Nephron progenitor cell (in vitro differentiated cells): ENCODE measurements at places on chromosomes 3 and 15.

GRCh38 chr15:68629519-68630210 lies 50.9 kb downstream of the CORO2B start:
- peaks cover 22% of the 10 kb centered on the region for H3K4me1 ChIP-seq
- H3K36me3 ChIP-seq: no peaks in the 10 kb centered on the region
- no peak overlapping the region for H3K27ac ChIP-seq
- no peak overlapping the region for H3K4me3 ChIP-seq

DNA sequence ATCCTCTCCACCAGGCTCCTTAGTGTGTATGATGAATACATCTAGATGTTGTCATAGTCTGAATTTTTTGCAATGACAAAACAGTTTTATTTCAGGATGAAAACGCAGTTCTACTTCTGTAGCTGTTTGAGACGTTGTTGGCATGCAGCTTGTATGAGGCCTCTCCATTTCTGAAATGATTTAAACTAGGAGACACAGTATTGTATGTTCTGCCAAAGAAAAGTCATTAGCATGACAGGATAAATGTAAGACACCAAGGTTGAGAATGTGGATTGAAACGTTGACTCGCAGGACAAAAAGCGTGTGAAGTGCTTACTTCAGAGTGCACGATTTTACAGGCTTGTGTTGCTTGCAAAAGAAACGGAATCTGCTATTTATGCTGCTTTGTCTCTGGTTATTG lies 35.3 kb downstream of the ABHD17C start:
- no peak for DNase-seq
- no peak overlapping the region for H3K27ac ChIP-seq
- H3K4me3 ChIP-seq: no peak overlapping the region
- peaks cover 19% of the 10 kb centered on the region for H3K36me3 ChIP-seq

DNA sequence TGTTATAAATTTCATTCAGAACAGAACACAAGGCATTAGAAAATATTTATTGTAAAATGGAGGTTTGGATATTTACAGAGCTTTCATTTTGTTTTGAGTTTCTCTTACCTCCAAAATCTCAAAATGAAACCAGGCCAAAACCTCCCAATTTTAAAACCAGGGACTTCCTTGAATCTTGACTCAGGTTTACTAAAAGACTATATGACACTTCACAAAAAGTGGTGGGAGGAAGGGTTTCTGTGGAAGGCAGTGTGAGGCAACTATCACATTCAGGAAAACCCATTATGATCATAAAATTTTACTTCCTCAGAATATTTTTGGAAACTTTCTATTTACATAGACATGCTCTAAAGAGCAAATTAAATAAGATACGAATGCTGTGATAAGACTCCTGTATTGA lies 205.8 kb upstream of the EOMES start:
- H3K4me3 ChIP-seq: no peak overlapping the region
- H3K27ac ChIP-seq: no peak overlapping the region
- H3K36me3 ChIP-seq: no peaks in the 10 kb centered on the region
- no peaks in the 10 kb centered on the region for H3K27me3 ChIP-seq

DNA sequence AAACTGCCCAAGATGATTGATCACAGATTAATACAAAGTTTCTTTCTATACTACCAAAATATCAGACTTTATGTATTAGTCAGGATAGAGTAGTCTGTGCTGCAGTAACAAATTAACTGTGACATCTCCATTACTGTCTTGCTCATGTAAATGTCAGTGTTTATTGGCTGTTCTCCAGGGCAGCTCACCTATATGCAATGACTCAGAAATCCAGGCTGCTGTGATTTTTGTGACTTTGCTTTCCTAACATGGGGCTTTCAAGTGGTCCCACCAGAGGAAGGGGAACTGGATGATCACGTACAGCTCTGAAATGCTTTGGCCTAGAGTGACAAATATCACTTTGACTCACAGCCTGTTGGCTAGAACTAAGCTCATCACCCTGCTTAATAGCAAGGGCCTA lies 12.9 kb downstream of the PLS1 start:
- H3K4me1 ChIP-seq: no peaks in the 10 kb centered on the region
- H3K36me3 ChIP-seq: no peaks in the 10 kb centered on the region
- no peak overlapping the region for H3K27ac ChIP-seq
- H3K4me3 ChIP-seq: no peak overlapping the region

GRCh38 chr3:123349201-123349535 lies 99.7 kb downstream of the ADCY5 start:
- peaks cover 29% of the 10 kb centered on the region for H3K27me3 ChIP-seq
- H3K27ac ChIP-seq: no peak overlapping the region
- H3K36me3 ChIP-seq: peaks cover 1% of the 10 kb centered on the region

GRCh38 chr3:147371140-147371539 lies 35.2 kb downstream of the ZIC4 start:
- peaks cover 98% of the 10 kb centered on the region for H3K27me3 ChIP-seq
- no peak overlapping the region for H3K4me3 ChIP-seq
- no peaks in the 10 kb centered on the region for H3K36me3 ChIP-seq
- DNase-seq: no peak

DNA sequence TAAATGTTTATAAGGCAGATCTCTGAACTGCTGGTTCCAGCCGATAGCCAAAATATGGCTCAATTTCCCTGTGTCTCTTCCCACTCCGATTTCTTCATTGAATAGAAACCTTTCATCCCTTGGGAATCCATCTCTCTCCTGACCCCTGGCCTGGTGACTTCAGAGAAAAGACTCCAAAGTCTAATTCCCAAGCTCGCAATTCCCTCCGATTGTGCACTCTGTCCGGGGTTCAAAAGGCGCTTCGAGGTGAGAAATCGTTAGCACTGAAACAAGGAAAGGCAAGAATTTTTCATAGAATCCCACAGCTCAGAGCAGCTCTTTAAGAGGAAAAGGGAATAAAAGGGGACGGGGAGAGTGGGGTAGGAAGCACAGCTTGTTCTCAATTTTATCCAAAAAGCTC lies 18.4 kb upstream of the RAD18 start:
- H3K36me3 ChIP-seq: no peaks in the 10 kb centered on the region
- H3K27me3 ChIP-seq: peaks cover 21% of the 10 kb centered on the region
- no peak for DNase-seq
- H3K4me1 ChIP-seq: peaks cover 47% of the 10 kb centered on the region

- H3K4me1 ChIP-seq: peaks cover 35% of the 10 kb centered on the region
- peak within 1 kb of the TSS; percentile 91 for H3K4me3 ChIP-seq
- H3K36me3 ChIP-seq: no peaks in the 10 kb centered on the region
- peak within 1 kb of the TSS; percentile 92 for H3K27ac ChIP-seq
- DNase-seq: peak; percentile 83
- H3K27me3 ChIP-seq: no peaks in the 10 kb centered on the region
These were observed at the start of gene ROBO2 for GRCh38 chr3:77039606-77040171. TSS of gene ROBO2 (plus strand) at chr3:77040099. CDS start at chr3:77040786, 687 bp downstream.

DNA sequence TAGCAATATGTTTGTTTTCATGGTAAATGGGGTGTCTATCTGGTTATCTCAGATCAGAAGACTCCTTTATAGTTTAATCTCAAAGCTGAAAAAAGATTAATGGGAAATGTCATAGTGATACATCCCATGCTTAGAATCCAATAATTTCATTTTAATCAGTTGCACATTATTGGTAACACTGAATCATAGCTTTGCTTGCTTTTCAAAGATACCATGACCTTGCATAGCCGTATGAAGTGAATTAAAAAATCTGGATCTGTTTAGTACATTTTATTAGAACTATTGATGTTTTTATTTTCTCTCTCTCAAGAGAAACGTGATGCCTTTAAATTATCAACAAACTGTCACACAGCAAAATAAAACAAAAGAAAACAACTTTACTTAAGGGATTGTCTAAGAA lies 506.7 kb upstream of the SGO1 start:
- H3K4me1 ChIP-seq: no peaks in the 10 kb centered on the region
- no peak overlapping the region for H3K27ac ChIP-seq
- no peak for DNase-seq
- peaks cover 3% of the 10 kb centered on the region for H3K36me3 ChIP-seq
- H3K27me3 ChIP-seq: no peaks in the 10 kb centered on the region

DNA sequence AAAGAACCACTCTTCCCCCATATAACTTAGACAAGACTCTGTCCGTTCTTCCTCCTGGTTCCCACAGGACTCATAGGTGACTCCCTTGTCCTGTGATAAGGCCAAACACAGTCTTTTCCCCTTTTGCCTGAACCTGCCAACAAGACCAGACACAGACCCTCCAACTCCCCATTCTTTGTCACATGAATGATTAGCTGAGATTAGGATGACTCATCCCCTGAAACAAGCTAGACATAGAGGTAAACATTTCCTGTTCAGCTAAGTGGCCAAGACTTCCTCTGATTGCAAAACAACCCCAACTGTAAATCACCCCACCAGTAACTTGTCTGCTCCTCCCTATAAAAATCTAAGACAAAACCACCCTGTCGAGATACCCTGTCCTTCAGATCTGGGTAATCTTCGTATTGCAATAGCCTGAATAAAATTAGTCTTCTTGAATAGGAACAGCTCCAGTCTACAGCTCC lies 11.4 kb upstream of the HTR3E start:
- no peak overlapping the region for H3K4me3 ChIP-seq
- no peak for DNase-seq
- no peaks in the 10 kb centered on the region for H3K4me1 ChIP-seq
- H3K36me3 ChIP-seq: no peaks in the 10 kb centered on the region
- peaks cover 8% of the 10 kb centered on the region for H3K27me3 ChIP-seq
